EL (cell line): ENCODE measurements at places on chromosomes 12 and 14.
A peak's percentile ranks its signal among the peaks of the same experiment; 100 is the strongest.

DNA sequence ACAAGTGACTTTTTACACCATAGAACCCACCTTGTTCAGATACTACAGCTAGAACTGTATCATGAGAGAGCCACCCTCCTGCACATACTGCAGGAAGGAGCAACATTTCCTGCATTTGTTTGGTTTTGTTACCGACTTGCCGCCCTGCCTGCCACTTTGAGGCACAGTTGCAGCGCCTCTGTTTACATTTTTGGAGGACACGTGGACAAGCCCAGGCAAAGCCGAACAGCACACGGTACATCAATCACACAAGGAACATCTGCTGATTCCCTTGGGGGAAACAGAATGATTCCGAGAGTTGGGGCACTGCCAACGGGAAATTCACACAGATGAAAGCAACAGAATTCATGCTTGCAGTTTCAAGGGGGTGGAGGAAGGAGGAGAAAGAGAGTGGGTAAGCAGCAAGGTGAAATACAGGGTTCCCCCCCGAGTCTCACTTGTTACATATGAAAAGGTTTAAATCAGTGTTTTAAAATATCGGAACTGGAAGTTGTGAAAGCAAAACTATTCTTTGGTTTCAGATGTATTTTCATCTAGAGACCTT, 110.7 kb downstream of the BTG1 start:
- DNase-seq = peak; percentile 86

- no peak for DNase-seq
Measured at GRCh38 chr12:7297865-7298264, 6.0 kb upstream of the ACSM4 start.

DNA sequence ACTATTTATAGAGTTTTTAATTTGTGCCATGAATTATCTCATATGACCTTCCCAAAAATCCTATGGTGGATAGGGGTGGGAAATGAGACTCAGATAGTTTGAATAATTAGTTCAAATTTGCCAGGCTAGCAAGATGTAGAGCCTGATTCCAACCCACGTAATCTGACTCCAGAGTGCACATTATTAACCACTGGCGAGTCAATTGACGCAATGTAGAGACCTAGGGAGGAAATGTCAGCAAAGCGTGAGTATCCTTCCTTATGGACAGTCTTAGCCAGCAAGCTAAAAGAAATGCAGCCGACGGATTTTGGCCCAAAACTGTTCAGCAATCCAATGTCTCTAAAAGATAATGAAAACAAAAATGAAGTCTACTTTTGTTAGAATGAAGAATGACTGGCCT, 193.3 kb upstream of the KRR1 start:
- no peak for DNase-seq

GRCh38 chr14:94989946-94990345, 167.4 kb downstream of the DICER1 start:
- DNase-seq = no peak

GRCh38 chr14:105530285-105531087, 4.1 kb downstream of the TMEM121 start:
- DNase-seq = no peak

- DNase-seq = no peak
Measured at GRCh38 chr14:38079886-38080285, 127.8 kb upstream of the SSTR1 start.

GRCh38 chr12:18297902-18298301, 36.6 kb downstream of the PIK3C2G start:
- DNase-seq = no peak

DNA sequence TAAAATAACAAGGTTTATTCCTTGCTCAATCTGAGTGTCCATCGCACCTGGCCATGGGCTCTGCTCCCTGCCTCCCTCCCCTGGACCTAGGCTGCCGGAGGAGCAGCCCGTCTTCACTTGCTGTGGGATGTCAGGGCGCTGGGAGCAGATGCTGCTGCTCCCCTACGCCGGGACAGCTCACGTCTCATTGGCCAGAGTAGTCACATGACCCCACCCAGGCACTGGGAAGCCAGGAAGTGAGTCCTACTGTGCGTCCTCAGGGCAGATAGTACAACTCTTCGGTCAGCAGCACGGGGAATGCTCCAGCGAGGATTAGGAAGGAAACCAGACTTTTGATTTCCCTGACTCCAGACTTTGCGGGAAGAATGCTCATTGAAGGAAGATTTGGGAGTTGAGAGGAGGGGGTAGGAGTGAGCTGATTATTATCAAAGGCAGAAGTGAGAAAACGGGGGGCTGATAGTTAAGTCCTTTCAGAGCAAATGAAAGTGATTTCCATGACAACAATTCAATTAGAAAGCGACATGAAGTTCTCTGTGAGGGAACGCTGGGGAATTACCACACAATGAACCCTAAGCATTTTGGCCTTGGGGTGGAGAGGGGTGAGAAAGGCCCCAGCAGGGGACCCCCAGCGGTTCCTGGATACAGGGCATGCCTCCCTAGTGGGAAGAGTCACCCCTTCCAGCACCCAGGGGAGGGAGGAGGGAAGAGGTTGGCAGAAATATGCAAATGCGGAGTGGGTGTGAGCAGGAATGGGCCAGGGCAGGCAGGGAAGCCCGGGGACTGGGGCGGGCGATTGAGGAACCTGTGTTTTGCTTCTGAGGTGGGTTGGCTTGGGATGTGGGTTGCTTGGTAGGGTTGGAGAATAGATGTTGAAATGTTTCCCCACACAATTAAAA, 215.5 kb downstream of the AACS start:
- no peak for DNase-seq

DNA sequence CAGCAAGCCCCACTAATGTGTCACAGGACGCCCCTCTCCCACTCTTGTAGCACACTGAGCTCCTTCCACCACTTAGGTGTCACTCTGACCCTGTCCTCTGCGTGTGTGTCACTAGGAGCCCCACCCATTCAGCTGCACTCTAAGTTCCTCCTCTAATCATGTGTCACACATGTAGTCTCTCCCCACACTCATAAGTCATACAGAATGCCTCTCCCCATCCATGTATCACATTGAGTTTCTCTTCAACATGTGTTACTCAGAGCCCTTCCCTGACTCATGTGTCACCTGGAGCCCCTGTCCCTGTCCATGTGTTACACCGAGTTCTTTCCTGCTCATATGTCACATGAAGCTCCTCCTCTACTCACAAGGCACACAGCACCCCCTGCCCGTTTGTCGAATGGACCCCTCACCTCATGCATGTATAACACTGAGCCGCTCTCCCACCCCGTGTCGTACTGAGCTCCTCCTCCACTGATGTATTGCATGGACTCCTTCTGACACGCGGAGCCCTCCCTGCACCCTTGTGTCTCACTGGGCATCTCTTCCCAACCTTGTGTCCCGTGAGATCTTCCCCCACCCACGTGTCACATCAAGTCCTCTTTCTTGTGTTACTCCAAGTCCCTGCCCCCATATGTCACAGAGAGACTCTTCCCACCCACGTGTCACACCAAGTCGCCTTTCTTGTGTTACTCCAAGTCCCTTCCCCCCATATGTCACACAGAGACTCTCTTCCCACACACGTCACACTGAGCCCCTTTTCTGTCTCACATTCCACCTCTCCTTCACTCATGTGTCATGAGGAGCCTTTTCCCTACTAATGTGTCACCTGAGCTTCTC, 31.0 kb downstream of the RTL1 start:
- peak; percentile 14 for DNase-seq

- no peak for DNase-seq
Measured at GRCh38 chr12:103571286-103571685, 15.8 kb upstream of the STAB2 start.

DNA sequence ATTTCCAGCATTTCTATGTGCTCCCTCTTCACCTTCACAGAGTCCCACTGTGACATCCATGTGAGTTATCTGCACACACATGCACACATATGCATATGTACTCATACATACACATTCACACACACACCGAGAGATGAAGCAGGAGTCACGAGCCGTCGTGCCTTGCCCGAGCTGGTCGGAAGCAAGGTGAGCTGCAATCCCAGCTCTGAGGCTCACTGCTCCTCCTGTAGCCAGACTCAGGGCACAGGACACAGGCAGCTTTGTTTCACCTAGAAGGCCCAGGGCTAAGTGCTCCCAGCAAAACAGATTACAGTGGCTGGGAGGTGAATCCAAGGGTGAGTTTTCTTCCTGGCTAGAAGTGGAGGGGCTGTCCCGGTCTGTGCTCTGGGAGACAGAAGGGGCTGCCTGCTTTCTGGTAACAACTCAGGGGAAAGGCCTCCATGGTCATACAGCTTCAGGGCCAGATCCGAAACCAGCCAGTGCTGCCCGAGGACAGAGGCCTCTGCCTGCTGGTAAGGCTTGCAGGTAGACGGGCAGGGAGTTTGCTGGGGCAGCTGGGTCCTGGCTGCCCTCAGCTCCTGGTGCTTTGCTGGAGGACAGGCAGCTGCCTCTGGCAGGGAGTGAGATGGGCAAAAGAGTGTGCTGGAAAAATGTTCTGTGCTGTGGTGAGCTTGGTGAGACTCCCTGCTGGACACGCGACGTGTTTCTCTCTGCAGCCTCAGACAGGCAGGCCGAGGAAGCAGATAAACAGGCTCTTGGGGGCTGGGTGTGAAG, 123.7 kb downstream of the CRACR2A start:
- DNase-seq = no peak

- no peak for DNase-seq
Measured at GRCh38 chr12:96710127-96710745, 196.8 kb upstream of the NEDD1 start.

DNA sequence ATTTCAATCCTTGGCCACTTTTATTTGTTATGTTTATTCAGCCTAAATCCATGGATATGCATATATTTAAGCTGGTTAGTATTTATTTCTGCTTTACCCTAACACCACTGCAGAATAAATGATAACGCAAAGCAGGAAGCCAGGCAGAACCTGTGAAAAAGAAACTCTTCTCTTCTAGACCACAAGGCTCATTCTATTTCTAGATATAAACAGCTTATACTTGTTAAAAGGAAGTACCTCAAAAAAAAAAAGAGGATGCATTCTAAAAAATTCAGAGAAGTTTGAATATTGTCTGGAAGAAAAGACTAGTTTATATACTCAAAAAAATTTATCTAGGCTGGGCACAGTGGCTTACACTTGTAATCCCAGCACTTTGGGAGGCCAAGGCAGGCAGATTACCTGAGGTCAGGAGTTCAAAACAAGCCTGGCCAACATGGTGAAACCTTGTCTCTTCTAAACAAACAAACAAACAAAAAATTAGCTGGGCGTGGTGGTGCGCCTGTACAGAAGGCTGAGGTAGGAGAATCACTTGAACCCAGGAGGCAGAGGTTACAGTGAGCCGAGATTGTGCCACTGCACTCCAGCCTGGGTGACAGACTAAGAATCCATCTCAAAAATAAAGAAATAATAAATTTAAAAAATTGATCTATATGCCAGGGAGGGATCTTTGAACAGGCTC, 55.8 kb downstream of the GALNT4 start:
- no peak for DNase-seq

GRCh38 chr12:108609537-108610335, 11.9 kb upstream of the TMEM119 start:
- peak; percentile 59 for DNase-seq

DNA sequence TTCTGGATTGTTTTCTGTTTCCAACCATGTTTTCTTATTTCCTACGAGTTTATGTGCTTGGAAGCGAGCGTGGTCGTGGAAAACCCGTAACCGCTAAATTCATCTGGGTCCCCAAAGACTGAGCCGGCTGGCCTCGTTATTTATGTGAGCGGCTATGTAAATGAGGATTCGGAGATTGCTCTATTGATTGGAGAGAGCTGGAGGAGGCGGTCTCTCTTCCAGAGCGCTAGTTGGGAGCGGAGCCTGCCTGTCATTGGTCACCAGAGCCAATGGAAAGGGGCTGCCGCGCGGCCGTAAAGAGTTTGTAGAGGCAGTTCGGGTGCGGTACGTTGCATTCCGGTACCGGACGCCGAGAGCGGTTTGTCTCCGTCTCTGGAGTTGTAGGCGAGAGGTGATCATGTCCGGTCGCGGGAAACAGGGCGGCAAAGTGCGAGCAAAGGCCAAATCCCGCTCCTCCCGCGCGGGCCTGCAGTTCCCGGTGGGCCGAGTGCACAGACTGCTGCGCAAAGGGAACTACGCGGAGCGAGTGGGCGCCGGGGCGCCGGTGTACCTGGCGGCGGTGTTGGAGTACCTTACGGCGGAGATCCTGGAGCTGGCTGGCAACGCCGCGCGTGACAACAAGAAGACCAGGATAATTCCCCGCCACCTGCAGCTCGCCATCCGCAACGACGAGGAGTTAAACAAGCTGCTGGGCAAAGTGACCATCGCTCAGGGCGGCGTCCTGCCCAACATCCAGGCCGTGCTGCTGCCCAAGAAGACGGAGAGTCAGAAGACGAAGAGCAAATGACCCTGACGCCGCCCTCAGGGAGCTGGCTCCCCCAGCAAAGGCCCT, 29.0 kb downstream of the WBP11 start:
- DNase-seq = peak; percentile 97
